Renal pelvis (tissue), 12 donors: ENCODE measurements at places on chromosomes 13 and 19. TPM values are rescaled to one million over a fixed set of nuclear protein-coding genes. Genes with fewer than 3 reads are reported as not detected.

CYP2A7 gene
- 0.09 TPM for polyA plus RNA-seq

MAP4K1 gene
- 5.6 TPM for polyA plus RNA-seq

GRCh38 chr19:5837761-5838352 is 1.6 kb downstream of the FUT6 start:
- no peak for DNase-seq

DNA sequence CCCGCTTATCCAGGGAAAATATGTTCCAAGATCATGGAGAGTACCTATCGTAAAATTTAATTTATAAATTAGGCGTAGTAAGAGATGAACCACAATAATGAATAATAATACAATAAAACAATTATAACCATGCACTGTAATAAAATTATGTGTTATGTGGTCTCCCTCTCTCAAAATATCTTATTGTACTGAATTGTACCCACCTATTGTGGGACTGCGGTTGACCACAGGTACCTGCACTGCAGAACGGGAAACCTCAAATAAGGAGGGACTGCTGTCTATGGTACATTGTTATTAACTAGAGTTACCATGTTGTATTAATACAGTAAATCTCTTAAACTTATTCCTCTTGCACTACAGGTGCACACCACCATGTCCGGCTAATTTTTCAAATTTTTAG is 5.3 kb upstream of the KLK12 start:
- DNase-seq = no peak

- no peak for DNase-seq
Observed at GRCh38 chr13:84654654-84655275, 772.5 kb upstream of the SLITRK1 start.

- no peak for DNase-seq
Observed at GRCh38 chr13:49253310-49253709, 5.6 kb downstream of the CDADC1 start.

GRCh38 chr19:42606660-42607351 is 12.1 kb upstream of the CEACAM8 start:
- peak; percentile 22 for DNase-seq

DNA sequence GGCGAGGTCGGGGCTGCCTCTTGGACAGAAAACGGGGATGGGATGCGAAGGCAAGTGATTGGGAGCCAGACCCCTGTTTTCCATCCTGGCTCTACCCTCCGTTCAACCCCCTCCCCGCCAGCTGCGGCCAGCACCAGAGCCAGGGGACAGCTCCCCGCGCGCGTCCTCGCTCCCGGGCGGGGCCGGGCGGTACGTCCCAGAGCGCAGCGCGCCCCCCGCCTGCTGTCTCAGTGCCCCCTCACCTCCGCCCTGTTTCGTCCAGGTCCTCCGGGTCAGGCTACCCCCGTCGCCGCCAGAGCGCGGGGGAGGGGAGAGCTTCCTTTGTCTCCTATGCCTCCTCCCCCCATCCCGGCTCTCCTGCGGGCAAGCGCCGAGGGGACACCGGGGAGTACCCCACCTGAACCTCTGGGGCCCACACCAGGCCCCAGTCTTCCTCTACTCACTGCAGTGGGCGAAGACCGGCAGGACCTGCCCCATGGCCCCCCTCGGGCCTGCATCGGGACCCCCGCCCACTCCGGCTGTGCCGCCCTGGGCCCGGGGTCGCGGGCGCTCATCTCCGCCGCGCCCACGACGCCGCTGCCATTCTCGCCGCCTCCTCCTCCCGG is 396 bp downstream of the RTN2 start:
- peak; percentile 53 for DNase-seq

DNA sequence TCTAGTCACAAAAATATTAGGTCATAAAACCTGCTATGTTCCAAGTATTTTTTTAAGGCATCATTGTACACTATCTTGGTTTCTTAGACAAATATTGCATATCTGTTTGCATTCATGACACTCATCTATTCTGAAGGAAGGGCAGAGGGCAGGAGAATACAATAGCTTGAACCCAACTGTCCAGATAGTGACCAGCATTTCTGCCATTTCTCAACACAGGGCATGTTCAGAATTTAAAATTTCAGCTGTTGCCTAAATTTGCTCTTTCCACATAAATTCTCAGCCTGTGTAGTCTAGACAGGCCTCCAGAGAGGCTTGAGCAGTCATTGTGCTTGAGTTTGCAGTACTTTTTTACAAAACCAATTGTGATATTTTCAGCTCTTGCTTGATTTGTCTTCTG is 119.5 kb downstream of the ZAR1L start:
- DNase-seq = no peak

GRCh38 chr19:40542202-40542859 is 34.3 kb upstream of the SHKBP1 start:
- peak; percentile 64 for DNase-seq
